ENCODE measurements at places on chromosomes 2 and 18.

- DNase-seq, result peak; percentile 41
Observed at GRCh38 chr2:151823651-151824050, 4.6 kb downstream of the ARL5A start.

GRCh38 chr2:208086029-208086428 lies 38.3 kb downstream of the CRYGD start:
- DNase-seq, result no peak

DNA sequence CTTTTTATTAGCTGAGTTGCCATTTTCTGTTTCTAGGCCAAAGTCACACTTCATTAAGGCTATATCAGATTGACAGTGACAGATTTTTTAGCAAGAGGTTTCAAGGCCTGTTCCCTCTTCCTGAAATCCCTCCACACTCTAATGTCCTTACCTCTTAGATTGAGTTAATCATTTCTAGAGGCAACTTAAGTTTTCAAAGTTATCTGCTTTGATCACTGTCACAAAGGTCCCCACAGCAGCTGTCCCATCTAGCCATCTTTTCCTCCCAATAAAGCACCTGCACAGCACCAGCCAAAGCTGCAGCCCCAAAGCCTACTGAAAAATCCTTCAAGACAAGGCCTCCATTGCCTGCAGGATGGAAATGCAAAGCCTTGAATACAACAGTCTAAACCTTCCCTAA lies 13.4 kb downstream of the AMMECR1L start:
- DNase-seq, result no peak

- no peak for DNase-seq
Observed at GRCh38 chr2:38610851-38611801, 8.4 kb upstream of the HNRNPLL start.

DNA sequence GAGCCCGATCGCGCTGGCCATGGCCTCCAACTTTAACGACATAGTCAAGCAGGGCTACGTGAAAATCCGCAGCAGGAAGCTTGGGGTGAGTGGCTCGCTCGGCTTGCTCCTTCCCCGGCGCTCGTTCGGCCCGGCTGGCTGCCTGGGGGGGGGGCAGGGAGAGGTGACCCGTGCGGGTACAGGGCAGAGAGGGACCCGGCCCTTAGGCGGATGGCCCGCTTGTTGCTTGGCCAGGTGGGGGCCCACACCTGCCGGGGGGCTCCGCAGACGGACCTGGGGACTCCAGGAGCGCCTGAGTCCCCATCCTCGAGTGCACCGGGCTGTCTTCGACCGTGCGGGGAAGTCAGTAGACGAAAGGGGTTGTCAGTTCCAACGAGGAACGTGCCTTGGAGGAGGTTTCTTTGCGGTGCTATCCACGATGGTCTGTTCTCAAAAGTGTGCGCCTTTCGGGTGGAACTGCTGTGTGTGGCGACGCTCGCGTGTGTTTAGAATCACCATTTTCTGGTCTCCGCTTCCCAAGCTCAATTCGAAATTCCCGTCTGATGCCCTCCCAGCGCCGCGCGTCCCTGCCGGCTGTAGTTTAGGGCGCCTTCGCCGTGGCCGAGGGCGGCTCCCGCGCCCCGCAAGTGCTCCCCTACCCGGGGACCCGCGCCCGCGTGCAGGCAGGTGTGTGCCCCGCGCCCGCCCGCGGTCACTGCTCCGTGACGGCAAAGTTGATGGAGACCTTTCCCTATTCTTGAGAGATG lies 711 bp downstream of the DOK6 start:
- DNase-seq, result no peak

DNA sequence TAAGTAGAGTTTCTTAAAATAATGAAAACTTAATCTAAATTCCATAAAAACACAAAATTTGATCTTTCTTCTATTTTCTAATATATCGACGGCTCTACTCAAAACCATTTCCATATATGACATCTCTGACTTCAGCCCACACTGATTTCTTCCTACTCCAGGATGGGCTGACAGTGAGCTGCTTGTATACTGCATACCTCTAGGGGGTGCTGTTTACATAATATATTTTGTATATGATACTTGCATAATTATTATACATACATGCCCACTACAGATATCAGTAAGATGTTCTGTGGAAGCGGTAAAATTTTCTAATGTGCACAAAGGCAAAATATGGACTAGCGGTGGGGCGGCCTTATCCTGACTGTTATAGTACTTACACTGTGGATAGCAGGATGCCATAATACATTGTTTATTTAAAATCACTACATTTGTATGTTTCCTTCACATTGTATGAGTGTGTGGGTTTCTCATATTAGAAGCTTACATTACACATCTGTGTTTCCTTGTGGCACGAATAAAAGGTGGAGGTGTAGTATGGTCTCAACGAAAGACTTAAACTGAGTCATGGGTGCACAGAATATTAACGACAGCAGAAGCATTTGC lies 66.1 kb upstream of the NXPH2 start:
- DNase-seq, result peak; percentile 40

DNA sequence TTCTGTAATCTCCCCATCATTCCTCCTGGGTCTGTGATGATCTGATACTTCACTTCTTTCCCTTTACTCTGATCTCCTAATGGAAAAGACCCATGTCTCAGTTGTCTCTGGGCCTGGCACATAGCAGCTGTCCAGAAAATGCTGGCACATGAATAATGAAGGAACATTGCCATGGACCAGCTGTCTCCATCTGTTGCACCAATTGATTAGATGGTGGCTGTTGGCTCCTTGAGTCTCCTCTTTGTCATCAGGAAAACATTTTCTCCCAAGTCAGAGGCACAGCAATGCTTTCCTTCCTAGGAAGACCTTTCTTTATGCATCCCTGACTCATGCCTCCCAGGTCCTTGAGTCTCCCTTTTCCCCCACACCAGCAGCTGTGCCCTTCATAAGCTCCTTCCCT lies 286.2 kb upstream of the CXCR4 start:
- DNase-seq, result no peak

DNA sequence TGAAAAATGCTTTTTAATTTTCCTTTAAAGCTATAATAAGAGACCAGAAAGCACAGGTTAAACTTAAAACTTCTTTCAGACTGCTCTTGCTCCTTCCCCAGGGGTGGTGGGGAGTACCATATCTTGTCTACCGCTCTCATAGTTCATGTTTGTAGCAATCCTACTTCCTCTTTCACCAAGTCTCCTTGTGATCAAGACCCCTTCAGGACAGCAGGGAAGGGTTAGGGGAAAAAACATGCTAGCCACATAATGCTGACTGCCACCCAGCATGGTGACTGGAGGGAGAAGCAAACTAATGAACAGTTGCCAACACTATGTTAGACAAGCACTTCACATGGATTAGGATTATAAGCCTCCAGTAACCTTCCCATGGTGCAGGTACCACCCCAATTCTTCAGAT lies 8.6 kb downstream of the MYO5B start:
- DNase-seq, result no peak

DNA sequence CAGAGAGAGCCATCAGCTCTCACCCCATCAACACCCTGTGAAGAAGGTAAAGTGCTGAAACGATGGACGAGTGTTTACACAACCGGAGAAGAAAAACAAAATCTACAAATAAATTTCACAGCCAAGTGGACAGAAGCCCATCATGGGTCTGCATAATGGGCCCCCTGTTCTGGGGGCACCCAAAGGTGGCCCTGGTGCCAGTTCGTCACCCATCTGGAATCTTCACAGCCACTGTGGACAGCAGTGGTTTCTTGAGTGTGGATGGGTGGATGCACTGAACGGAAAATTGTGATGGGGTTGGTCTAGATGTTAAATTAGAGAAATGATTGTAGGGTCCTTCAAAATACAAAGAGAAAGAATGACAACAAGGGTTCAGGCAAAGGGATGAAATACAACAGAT lies 38.8 kb downstream of the ANKMY1 start:
- DNase-seq, result no peak

DNA sequence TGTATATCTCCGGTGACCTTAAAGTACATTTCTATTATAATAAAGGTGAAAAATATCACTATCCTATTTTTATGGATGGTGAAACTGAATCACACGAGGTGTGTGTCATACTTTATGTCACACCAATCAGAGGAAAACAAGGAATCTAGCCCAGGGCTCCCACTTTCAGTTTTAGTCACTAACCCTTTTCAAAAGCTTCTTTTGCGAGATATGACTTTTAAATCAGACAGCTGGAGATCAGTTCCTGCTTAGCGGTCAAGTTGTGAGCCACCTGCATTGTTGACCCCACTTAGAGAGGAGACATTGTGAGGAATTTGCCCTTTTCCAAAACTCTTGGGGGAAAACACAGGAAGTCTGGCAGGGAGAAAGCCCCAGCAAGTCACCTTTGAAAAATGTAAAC lies 70.5 kb downstream of the CPS1 start:
- DNase-seq, result no peak

GRCh38 chr2:42345986-42346385 lies 15.0 kb downstream of the COX7A2L start:
- no peak for DNase-seq

DNA sequence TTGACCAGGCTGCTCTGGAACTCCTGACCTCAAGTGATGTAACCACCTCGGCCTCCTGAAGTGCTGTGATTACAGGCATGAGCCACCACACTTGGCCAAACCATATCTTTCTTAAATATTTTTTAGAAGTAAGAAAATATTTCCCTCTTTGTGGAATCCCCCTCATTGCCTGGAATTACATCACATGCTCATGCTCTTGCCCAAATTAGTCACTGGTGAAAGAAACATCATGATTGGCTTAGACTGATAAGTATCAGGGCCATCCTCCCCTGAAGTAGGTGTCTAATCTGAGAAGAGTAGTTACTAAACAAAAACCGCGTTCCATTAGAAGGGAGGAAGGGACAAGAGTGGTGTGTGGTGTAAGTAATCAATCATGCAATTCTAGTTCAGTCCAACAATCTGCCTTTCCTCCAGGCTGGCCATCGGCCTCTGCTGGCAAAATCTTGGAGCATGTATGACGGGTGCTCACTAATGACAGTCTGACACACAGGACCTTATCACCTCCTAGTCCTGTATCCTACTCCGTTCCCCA lies 52.3 kb upstream of the SCG2 start:
- peak; percentile 7 for DNase-seq

DNA sequence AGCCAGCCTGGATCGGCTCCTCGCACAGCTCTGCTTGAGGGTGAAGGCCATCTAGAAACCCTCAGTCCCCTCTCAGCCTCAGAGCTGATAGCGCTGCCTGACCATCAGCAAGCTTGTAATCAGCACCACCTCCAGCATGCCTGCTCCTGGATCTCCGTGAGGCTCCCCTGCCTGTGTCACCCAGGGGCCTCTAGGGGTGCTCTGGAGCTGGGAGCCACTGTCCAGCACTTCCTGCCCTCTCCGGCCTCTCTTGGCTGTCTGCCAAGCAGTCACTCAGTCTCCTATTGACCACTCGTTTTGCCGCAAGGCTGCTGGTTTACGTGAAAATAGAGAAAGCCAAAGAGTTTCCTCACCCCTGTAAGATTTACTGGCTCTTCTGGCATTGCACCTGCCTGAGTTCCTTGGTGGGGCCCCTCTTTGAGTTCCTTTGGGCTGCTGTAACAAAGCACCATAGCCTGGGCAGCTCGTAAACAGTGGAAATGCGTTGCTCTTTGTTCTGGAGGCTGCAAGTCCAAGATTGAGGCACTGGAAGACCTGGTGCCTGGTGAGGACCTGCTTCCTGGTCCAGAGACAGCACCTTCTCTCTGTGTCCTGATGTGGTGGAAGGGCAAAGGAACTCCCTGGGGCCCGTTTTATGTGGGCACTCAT lies 17.9 kb downstream of the CAPN10 start:
- peak; percentile 93 for DNase-seq

GRCh38 chr18:58893388-58894099 lies 28.9 kb downstream of the ZNF532 start:
- DNase-seq, result no peak

DNA sequence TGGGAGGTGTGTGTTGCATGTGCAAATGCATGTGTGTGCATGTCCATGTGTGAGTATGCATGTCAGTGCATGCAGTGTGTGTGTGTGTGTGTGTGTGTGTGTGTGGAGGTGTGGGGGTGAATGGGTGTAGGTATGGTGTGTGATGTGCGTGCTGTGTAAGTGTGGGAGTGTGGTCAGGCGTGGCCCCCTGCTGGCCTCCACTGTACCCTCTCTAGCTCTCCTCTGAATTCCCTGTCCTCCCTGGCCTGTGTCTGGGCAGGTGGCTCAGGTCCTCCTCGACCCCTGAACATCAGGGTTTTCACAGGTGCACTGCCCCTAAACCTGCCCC lies 230.2 kb downstream of the CELF4 start:
- DNase-seq, result no peak

- DNase-seq, result no peak
Observed at GRCh38 chr2:223052548-223053483, 826 bp downstream of the KCNE4 start.

GRCh38 chr2:44570271-44570670 lies 208.5 kb downstream of the CAMKMT start:
- no peak for DNase-seq

DNA sequence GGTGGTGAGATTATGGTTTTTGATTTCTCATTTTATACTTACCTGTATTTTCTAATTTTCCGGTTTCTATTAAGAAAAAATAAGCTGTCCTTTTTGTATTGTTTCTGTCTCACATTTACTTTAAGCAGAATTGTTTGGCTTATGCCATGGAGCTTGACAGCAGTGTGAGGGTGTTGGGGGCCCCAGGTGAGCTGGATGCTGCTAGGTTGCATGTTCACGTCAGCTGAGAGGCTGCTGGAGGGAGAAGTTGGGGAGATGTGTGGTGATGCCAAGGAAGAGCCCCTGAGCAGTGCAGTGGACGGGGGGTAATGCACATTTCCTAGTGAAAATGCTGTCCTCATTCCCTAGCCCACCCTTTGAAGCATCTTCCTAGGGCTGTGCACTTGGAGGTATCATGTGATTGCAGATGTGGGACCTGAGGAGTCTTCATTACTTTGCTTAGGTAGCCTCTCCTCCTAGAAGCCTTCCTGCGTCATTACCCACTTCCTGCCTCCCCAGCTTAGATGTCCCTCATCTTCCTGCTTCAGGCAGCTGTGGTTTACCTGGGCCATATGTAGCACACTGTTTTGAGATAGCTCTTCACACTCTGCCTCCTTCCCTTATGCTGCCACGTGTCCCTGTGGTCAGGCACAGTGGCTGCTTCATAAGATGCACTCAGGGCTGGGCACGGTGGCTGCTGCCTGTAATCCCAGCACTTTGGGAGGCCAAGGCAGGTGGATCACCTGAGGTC lies 16.2 kb downstream of the ATG16L1 start:
- no peak for DNase-seq

DNA sequence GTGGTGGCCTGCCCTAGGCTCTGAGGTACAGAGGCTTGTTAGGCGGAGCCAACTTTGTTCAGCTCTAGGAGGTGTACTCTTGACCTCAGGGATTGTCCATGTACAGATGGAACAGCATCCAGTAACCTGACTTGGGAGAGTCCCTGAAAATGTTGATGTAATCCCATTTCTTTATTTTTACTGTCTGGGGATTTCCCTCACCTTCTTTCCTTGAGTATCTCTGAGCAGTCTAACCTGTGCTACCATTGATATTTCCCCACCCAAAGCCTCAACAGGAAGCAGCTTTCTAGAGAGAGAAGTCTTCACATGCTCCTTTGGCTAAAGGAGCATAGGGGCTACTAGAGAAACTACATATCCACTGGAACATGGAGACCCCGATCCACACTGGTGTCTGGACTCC lies 10.4 kb downstream of the IL36A start:
- DNase-seq, result no peak

All from K562 (cell line).